Lower lobe of right lung (tissue), 2 donors: ENCODE measurements at places on chromosomes 2 and 18. TPM values are rescaled to one million over a fixed set of nuclear protein-coding genes. Genes with fewer than 3 reads are reported as not detected.

The RNF149 gene
- total RNA-seq = 158 TPM

The SOX11 gene
- 0.03 TPM for total RNA-seq

The DAPL1 gene
- not detected for total RNA-seq

The PAX3 gene
- total RNA-seq = not detected

The SYT4 gene
- total RNA-seq = not detected

The CD28 gene
- 2.2 TPM for total RNA-seq

The VIL1 gene
- 0.41 TPM for total RNA-seq

The GGCX gene
- 62.2 TPM for total RNA-seq

The MAB21L4 gene
- 17.0 TPM for total RNA-seq

The BOK gene
- 44.2 TPM for total RNA-seq

The SETBP1 gene
- 25.8 TPM for total RNA-seq

The OBSL1 gene
- total RNA-seq = 49.4 TPM

The IFIH1 gene
- total RNA-seq = 44.1 TPM

The DUSP2 gene
- total RNA-seq = 5.5 TPM

The ALPI gene
- not detected for total RNA-seq

The ACVR2A gene
- total RNA-seq = 18.2 TPM

The ABCG5 gene
- total RNA-seq = not detected

The FTCDNL1 gene
- total RNA-seq = 3.7 TPM

The DOK1 gene
- 38.4 TPM for total RNA-seq

The PRR30 gene
- not detected for total RNA-seq

The TUBA4B gene
- total RNA-seq = 3.5 TPM

The HJURP gene
- total RNA-seq = 1.5 TPM

The VIT gene
- total RNA-seq = 4.2 TPM

The TEKT4 gene
- 3.4 TPM for total RNA-seq

The PARD6G gene
- 7.3 TPM for total RNA-seq

The INHBB gene
- 5.2 TPM for total RNA-seq

The BAZ2B gene
- total RNA-seq = 97.4 TPM

The C2orf78 gene
- not detected for total RNA-seq

The TP53I3 gene
- 34.4 TPM for total RNA-seq

The KCNK3 gene
- total RNA-seq = 26.8 TPM

The SPDYA gene
- 1.9 TPM for total RNA-seq

The ATOH8 gene
- total RNA-seq = 44.9 TPM

The HOXD13 gene
- not detected for total RNA-seq

The C2orf80 gene
- not detected for total RNA-seq

The MATN3 gene
- 8.1 TPM for total RNA-seq

The REG3A gene
- not detected for total RNA-seq

The ZNF236 gene
- total RNA-seq = 18.0 TPM

The GKN1 gene
- not detected for total RNA-seq

The NEUROD1 gene
- total RNA-seq = not detected

The RAD51AP2 gene
- total RNA-seq = not detected

The HOXD1 gene
- total RNA-seq = 3.4 TPM

The ZNF396 gene
- total RNA-seq = 4.4 TPM

The SCN2A gene
- 0.35 TPM for total RNA-seq

The IAH1 gene
- 42.6 TPM for total RNA-seq

The DSG1 gene
- not detected for total RNA-seq

The TNFAIP6 gene
- total RNA-seq = 2.1 TPM

The VWA3B gene
- total RNA-seq = 7.9 TPM

The SEC11C gene
- total RNA-seq = 76.3 TPM

The ZSWIM2 gene
- not detected for total RNA-seq
